Daoy (cell line): ENCODE measurements at places on chromosomes 3 and 15. TPM values are rescaled to one million over a fixed set of nuclear protein-coding genes. Genes with fewer than 3 reads are reported as not detected.

Gene CD200R1
- total RNA-seq, result 0.09 TPM in 1 of 2 replicates, not detected in the other

Gene P2RY1
- total RNA-seq, result under 0.01 and 0.03 TPM in 2 replicates

Gene LMAN1L
- total RNA-seq, result not detected in 2 replicates

Gene GNAT1
- total RNA-seq, result not detected in 2 replicates
